ENCODE measurements at places on chromosomes 7 and 10. TPM values are rescaled to one million over a fixed set of nuclear protein-coding genes. Genes with fewer than 3 reads are reported as not detected.
A peak's percentile ranks its signal among the peaks of the same experiment; 100 is the strongest.

Gene WDR91
- 17.4 TPM for polyA plus RNA-seq

Gene ABCB1
- 0.38 TPM for polyA plus RNA-seq

Gene BICC1
- not detected for polyA plus RNA-seq

Gene FAM25G
- not detected for polyA plus RNA-seq

Gene IFIT2
- polyA plus RNA-seq = 0.09 TPM

Gene TFEC
- not detected for polyA plus RNA-seq

Gene RARRES2
- polyA plus RNA-seq = not detected

Gene TES
- polyA plus RNA-seq = 56.1 TPM

GRCh38 chr7:74020390-74020789 lies 7.6 kb upstream of the ELN start:
- no peak for DNase-seq

- no peak for DNase-seq
Observed at GRCh38 chr10:25786161-25786560, 147.9 kb upstream of the MYO3A start.

- no peak for DNase-seq
Observed at GRCh38 chr10:106682175-106682574, 482.3 kb downstream of the SORCS1 start.

- no peak for DNase-seq
Observed at GRCh38 chr10:3830946-3831345, 45.9 kb upstream of the KLF6 start.

DNA sequence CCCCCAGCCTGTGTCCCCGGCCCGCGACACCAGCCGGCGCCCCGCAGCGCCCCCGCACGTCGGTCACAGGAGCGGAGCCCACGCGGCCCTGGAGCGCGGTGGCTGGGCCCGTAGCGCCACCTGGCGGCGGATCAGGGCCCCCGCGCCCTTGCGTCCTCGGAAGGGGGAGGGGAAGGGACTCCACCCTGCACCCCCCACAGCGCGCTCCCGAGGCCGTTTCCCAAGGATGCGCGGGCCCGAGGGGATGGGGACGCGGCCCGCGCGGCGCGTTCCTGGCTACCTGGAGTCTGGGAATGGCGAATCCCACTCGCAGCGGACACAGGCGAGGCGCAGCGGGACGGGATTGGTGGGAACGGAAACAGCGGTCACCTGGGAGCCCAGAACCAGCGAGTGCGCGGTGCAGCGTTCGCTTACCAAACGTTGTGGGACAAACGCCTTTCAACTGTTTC lies 23.8 kb upstream of the MKI67 start:
- peak; percentile 91 for DNase-seq

GRCh38 chr7:46369933-46370654 lies 449.0 kb upstream of the IGFBP3 start:
- no peak for DNase-seq

DNA sequence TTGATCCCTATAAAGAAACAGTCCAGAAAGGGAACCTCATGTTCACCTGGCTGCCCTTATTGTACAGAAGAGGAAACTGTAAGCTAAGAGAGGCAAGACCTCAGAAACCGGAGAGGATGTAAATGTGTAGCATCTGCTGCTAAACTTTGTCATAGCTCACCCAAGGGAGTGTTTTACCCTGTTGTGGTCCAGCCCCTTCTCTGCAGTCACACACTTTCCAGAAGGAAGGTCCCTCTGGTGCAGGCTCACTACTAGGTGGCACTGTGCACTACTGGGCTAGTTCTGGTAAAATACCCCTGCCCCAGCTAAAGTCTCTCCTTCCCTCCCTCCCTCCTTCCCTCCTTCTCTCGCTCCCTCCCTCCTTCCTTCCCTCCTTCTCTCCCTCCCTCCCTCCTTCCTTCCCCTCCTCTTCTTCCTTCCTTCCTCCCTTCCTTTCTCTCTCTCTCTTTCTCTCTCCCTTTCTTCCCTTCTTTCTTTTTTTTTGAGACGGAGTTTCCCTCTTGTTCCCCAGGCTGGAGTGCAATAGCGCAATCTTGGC lies 42.5 kb upstream of the LCOR start:
- DNase-seq = peak; percentile 69

- no peak for DNase-seq
Observed at GRCh38 chr10:123948030-123948823, 56.6 kb upstream of the CPXM2 start.

DNA sequence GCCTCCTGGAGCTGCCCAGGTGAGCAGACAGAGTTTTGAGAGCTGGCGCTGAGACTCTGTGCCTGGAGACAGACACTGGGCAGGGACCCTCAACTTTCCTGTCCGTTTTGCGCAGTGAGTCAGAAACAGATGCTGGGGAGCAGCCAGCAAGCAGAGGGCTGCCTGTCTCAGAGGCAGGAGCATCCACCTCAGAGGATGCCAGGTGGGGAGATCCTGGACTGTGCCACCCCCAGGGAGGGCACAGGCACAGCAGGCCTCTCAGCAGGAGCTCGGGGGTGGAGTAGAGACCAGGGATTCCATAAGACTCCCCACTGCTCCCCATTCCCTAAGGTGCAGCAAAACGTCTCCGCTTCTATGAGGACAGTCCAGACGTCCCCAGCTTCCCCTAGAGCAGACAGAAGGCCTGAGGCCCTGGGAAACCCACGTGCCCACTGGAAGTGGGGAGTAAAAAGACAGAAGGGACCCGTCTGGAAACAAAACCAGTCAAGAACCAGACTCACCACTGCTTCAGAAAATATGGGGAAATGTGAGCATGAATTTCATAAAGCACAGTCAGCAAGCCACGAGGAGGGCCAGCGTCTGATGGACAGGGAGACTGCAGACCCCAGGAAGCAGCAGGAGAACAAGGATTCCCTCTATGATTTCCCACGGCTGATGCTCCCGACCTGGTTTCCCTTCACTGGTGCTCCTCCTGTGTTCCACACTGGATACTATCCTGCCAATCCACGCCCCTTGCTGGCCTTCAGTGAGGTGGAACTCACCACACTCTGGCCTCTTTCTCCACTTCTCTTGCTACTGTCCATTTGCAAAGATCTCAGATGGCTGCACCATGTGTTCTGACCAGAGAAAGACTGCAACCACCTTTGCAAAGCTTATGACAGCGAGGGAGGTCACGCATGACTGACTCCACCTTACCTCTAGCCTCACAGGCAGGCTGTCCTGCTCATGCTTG lies 151.3 kb upstream of the FAM20C start:
- DNase-seq = no peak

- DNase-seq = no peak
Observed at GRCh38 chr7:134042307-134042706, 84.8 kb upstream of the LRGUK start.

DNA sequence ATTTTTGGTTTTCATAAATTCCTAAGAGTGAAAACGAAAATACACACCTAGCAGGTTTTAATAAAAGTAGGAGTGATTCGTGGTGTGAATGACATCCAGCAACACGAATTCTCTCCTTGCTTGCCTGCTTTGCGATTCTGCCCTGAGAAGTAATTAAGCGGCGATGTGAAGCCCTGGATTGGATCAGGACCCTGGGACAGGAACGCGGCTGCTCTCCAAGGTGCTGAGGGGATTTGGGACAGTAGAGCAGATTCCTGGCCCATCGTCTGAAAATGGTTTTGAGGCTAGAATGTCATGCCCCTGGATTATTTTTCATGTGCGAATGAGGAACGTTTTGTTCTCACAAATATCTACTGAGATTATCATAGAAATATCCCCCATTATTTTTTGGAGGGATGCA lies 7.8 kb downstream of the NPS start:
- DNase-seq = peak; percentile 2

- no peak for DNase-seq
Observed at GRCh38 chr7:127628445-127628844, 10.5 kb upstream of the PAX4 start.

GRCh38 chr10:6296828-6297251 lies 94.1 kb downstream of the PFKFB3 start:
- DNase-seq = no peak

GRCh38 chr7:90951986-90952954 lies 312.0 kb upstream of the FZD1 start:
- no peak for DNase-seq

DNA sequence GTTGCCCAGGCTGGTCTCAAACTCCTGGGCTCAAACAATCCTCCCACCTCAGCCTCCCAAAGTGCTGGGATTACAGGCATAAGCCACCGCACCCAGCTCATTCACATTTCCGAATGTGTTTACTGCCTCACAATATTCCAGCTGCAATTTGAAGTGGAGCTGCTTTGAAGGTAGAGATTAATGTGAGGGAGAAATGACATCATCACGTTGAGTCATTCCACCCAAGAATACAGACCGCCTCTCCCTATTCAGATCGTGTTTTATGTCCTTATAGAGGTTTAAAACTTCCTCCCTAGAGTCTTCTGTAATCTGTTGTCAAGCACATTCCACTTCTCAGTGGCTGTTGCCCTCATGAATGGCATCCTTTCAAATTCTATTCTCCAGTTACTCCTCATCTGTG lies 100.4 kb upstream of the PDGFA start:
- no peak for DNase-seq

- peak; percentile 65 for DNase-seq
Observed at GRCh38 chr10:63707254-63707910, 186.2 kb downstream of the REEP3 start.

DNA sequence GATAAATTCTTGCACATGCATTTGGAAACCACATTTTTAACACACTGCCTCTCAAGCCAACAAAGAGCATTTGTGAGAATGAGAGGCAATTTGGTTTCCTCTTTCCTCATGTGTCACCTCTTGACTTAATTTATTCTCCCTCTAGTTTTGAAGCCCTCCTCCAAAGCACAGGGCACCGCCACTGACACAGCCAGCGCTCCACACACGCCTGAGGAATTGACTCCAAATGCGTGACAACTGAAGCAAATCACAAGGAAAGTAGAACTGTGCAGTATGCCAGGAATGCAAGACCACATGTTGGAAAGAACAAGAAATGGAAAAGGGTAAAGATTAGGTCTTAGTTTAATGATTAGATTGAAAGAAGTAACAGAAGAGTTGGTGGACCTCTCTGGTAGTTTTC lies 173.3 kb downstream of the LSM5 start:
- no peak for DNase-seq

- DNase-seq = no peak
Observed at GRCh38 chr10:47252093-47252780, 47.8 kb upstream of the GDF10 start.

DNA sequence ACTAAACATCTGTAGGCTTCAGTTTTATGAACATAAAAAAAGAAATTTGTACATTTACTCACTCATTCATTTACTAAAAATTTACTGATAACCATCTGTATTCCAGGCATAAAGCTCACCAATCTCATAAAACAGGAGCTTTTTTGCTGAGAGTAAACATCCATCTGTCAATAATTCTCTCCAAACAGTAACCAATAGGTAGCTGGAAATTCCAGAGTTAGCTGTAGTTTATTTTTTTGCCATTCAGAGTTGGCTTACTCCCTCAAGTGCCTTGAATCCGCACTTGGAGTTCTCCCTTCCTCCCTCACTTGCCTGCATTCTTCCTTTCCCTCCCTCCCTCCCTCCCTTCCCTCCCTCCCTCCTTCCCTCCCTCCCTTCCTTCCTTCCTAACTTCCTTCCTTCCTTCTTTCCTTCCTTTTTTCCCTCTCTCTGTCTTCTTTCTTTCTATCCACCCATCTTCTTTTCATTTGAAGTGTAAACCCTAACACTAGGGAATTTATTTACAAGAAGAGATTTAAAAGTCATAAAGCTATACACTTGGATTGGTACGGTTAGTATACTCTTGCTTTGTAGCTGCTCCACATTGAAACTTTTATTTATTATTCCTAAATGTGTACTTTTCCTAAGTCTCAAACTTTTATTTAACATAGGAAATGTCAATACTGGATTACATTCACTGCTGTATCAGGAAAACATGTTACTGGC lies 44.6 kb upstream of the BICC1 start:
- no peak for DNase-seq

DNA sequence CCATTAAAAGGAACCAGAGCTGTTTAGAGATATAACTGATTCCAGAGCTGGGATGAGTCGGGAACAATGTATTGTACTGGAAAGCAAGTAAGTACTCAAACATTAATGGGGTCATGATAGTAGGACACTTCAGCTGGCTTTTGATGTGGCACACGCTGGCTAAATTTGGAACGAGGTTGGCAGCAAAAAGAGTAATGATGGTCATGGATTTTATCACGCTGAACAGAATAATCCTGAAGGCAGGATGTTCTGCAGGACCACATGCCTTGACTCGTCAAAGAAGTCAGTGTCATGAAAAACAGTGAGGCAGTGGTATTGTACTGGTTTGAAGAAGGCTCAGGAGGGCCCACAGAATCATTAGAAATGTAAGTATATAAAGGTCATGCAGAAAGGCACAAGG lies 220.3 kb downstream of the SNX13 start:
- DNase-seq = no peak

GRCh38 chr10:103333934-103334520 lies 16.9 kb downstream of the PCGF6 start:
- DNase-seq = no peak

DNA sequence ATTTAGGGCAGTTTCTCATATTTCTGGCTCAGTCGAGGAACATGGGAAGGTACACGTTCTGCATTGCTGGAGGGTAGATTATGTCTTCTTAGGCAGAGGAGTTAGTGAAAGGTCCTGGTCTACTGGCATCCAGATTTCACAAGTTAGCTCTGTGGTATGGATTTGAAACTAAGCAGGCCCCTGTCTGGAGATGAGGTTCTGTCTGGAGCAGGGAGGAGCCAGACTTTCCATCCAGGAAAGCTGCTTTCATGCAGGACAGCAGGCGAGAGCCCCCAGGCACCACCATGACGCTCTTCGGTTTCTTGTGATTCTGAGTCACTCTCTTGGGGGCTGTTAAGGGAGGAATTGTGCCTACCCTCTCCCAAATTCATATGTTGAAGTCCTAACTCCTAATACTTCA lies 184.3 kb downstream of the KIAA1217 start:
- no peak for DNase-seq

DNA sequence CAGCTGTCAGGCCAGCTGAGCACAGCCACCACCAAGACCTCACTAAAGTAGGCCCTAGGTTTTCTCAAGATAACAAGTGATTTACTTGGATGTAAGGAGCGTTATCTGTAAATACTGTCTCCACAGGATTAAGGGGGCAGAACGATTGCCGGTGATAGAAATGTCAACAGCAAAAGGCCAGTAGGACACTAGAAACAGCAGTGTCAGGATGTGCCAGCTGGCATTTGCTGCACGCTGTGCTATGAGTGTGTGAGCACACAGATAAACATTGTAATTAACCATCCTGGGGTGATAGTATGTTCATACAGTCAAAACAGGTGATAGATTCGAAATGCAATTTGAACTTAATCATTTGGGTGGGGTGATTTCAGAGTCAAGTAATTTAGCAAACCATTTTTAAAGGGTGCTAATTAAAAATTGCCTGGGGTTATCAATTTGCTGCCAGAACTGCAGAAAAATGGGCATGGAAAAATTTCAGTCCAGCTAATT lies 36.3 kb upstream of the NOBOX start:
- no peak for DNase-seq

- no peak for DNase-seq
Observed at GRCh38 chr7:97959046-97959445, 30.9 kb downstream of the OCM2 start.

GRCh38 chr10:77445547-77445946 lies 192.1 kb downstream of the KCNMA1 start:
- DNase-seq = no peak

- no peak for DNase-seq
Observed at GRCh38 chr7:99707096-99707495, 27.3 kb upstream of the CYP3A5 start.
